ENCODE measurements at places on chromosomes 5 and 9.

GRCh38 chr5:131433109-131433508 lies 169.3 kb downstream of the CDC42SE2 start:
- DNase-seq = no peak

- DNase-seq = peak; percentile 56
Observed at GRCh38 chr5:78899922-78900362, 85.2 kb downstream of the ARSB start.

DNA sequence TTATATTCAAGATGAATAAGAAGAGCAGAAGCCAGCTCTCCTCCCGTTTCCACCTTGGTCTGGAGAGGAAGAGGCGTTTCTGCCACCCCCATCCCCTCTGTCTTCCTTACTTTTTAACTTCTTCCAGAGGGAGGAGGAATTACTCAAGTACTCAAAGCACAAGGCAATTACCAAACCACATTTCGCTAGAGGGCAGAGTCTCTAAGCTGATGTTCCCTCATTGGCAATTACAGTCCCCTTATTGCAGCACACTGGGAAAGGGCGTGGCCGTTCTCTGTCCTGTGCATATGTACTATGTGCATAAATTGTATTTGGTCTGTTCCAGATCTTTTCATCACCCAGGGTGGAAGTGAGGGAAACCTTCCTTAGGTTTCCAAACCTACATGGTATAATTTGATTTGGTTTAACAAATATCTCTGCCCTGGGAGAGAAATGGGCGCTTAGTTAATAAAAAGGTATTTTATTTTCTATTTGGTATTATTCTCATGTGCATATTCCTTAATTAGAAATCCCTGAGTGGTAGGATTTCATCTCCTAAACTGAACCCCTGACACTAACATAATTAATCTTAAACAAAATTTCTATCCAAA lies 29.8 kb upstream of the ALDOB start:
- DNase-seq = peak; percentile 86

- no peak for DNase-seq
Observed at GRCh38 chr9:111917980-111918379, 21.4 kb downstream of the UGCG start.

GRCh38 chr9:27118916-27119315 lies 9.9 kb downstream of the TEK start:
- DNase-seq = peak; percentile 31

- no peak for DNase-seq
Observed at GRCh38 chr5:40552981-40553380, 126.7 kb upstream of the PTGER4 start.

GRCh38 chr5:149839761-149840160 lies 104.8 kb downstream of the PDE6A start:
- peak; percentile 6 for DNase-seq

DNA sequence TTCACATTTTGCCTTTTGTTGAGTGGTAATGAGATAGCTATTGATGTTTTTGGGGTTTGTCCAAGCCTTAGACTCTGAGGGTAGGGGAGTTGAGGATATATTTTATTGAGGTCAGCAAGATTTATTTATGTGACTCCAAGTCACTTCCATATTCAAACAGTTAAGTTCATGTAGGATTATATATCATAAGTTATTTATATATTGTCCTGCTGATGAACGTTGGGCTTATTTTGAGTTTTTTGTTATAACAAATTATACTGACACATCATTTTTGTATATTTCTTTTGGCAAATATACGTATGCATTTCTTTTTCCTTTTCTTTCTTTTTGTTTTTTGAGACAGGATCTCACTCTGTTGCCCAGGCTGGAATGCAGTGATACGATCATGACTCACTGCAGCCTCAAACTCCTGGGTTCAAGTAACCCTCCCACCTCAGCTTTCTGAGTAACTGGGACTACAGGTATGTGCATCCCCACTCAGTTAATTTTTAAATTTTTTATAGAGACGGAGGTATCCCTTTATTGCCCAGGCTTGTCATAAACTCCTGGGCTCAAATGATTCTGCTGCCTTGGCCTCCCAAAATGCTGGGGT lies 23.5 kb upstream of the IL12B start:
- DNase-seq = no peak

- DNase-seq = no peak
Observed at GRCh38 chr9:92633614-92634278, 36.2 kb downstream of the IPPK start.

All from AG10803 (cell line).